Lung (tissue), 17 donors: ENCODE measurements at places on chromosomes 6 and 20.

DNA sequence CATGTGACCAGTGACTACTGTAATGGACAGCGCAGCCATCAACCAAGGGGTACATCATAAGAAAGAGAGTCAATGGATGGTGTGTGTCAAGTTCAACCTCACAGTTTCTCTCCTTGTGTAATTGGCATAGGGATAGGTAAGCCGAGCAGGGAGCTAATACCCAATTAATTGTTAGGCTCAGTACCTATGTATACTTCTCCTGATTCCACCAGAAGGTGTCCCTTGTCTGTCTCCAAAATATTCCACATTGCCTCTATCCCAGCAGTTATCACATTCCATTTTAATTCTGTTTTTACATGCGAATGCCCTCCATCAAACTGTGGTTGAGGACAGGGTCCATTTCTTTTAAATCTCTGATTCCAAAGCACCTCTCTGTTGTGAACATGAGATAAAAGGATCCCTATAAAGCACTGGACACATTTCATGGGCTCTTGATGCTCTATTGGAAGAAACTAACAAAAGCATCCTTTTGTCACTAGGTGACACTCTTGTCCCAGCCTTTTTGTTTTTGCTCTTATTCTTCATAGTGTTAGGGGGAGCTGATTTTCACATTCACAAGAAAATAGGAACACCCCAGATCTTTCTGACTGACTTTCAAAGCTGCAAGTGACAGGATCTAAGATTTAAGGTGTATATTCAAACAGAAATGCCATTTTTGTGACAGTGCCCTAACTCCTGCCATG is 38.9 kb downstream of the FBXO9 start:
- no peak overlapping the region for H3K4me3 ChIP-seq
- peak; percentile 13 for DNase-seq
- H3K27me3 ChIP-seq: no peaks in the 10 kb centered on the region
- H3K36me3 ChIP-seq: peaks cover 13% of the 10 kb centered on the region
- no peak overlapping the region for H3K27ac ChIP-seq

GRCh38 chr6:86961455-86962200 is 24.3 kb downstream of the HTR1E start:
- no peak for DNase-seq
- no peak overlapping the region for H3K4me3 ChIP-seq
- H3K27ac ChIP-seq: no peak overlapping the region
- H3K27me3 ChIP-seq: no peaks in the 10 kb centered on the region

DNA sequence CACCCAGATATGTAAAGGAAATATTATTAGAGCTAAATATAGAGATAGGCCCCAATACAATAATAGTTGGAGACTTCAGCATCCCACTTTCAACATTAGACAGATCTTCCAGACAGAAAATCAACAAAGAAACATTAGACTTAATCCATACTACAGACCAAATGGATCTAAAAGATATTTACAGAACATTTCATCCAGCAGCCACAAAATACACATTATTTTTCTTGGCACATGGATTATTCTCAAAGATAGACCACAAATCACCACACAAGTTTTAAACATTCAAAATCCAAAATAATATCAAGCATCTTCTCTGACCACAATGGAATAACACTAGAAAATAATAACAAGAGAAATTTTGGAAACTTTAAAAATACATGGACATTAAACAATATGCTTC is 1159.1 kb upstream of the CITED2 start:
- no peak overlapping the region for H3K27ac ChIP-seq
- no peaks in the 10 kb centered on the region for H3K27me3 ChIP-seq
- H3K36me3 ChIP-seq: no peaks in the 10 kb centered on the region
- no peak for DNase-seq

- no peaks in the 10 kb centered on the region for H3K27me3 ChIP-seq
- peak within 1 kb of the TSS; percentile 87 for H3K4me3 ChIP-seq
- peak within 1 kb of the TSS; percentile 98 for H3K27ac ChIP-seq
These were observed at the start of gene SERAC1 for GRCh38 chr6:158168040-158168289. SERAC1 (minus strand) TSS chr6:158168262; CDS start chr6:158158363, 9,899 bp downstream.

GRCh38 chr20:22503577-22503976 is 80.8 kb downstream of the FOXA2 start:
- H3K27ac ChIP-seq: no peak overlapping the region
- no peaks in the 10 kb centered on the region for H3K27me3 ChIP-seq
- H3K4me3 ChIP-seq: no peak overlapping the region
- no peaks in the 10 kb centered on the region for H3K4me1 ChIP-seq
- no peak for DNase-seq
